ENCODE measurements at places on chromosomes 11 and 22. TPM values are rescaled to one million over a fixed set of nuclear protein-coding genes. Genes with fewer than 3 reads are reported as not detected.

DNA sequence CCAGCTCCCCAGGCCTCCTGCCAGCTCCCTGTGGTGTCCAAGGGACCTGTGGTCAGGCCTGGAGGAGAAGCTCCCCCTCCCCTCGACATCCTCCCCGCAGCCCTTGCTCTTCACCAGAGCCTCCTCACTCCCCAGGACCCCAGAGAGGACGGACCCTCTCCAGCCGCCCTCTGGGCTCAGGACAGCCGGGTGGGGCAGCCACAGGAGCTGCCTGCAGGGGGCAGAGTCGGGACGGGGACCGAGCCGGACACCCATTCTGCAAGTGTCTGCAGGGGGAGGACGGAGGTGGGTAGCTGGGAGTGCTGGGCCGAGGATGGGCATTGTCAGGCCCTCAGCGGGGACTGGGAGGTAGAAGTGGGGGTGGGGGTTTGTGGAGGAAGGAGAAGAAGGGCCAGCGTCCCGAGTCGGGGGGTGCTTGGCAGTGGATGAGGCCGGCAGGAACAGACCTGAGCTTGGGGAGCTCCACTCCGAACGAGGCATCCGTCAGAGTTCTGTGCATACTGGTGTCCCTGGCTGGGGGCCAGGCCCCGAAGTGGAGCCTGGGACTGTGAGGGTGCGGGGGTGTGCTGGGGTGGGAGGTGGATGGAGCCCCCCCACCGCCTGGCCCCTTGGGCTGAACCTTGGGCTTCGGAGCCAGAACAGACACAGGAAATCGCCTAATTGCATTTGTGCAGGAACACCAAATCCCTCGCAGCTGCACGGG lies 15.2 kb downstream of the PRR33 start:
- no peak for DNase-seq

DNA sequence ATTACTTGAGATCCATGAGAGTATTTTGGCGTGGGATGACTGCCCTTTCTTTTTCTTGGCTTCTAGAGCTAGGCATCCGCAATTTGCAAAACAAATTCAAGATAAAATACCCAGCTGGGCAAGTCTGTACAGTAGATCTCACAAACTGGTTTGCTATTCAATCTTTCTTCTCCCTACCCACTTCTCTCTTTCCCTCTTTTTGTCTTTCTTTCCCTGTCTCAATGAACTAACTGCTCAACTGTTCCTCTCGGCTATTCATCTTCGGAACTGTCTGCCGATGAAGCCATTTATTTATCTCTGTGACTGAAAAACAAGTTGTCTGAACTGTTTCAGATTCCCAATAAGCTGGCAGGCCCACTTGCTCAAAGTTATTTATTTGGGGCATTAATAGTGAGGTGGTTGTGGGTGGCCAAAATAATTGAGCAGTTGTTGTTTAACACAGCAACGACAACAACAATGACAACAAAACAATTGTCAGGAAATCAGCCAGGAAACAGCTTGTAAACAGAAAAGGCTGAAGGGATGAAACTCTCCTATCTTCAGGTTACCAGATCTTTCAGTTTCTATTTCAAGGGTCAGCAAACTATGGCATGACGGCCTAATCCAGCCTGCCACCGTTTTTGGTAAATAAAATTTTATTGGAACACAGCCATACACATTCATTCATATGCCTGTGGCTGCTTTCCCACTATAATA lies 76.0 kb upstream of the MTMR2 start:
- DNase-seq, result no peak

Gene MAPK8IP2
- total RNA-seq, result 0.05 TPM

Gene SCN2B
- not detected for total RNA-seq

DNA sequence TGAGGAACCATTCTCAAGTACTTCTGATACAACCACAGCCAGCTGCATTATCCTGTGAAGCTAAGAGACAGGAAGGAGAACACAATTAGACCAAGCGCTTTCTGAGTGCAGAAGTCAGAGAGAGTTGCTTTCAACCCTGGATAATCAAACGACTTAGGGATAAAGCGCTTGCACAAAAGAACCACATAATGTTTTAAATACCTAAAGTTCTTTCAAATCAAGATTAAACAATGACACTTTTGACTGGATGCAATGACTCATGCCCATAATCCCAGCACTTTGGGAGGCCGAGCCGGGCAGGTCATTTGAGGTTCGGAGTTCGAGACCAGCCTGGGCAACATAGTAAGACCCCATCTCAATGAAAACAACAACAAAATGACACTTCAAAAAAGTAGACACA lies 145.1 kb downstream of the SWAP70 start:
- no peak for DNase-seq

Gene C11orf91
- not detected for total RNA-seq

Data from activated T-cell treated with anti-CD3 and anti-CD28 coated beads, Interleukin-2, amount 50 U/mL, for 4 hours (primary cell).